Right lung (tissue), 10 donors: ENCODE measurements at places on chromosomes 2 and 18. TPM values are rescaled to one million over a fixed set of nuclear protein-coding genes. Genes with fewer than 3 reads are reported as not detected.

Gene NTSR2
- polyA plus RNA-seq: not detected

- peak; percentile 25 for DNase-seq
These were observed 211.6 kb upstream of the MMADHC start for GRCh38 chr2:149799013-149799705.

GRCh38 chr2:127228102-127228501, 8.0 kb upstream of the CYP27C1 start:
- no peak for DNase-seq

GRCh38 chr18:75592527-75592926, 165.0 kb upstream of the SMIM21 start:
- DNase-seq: no peak

DNA sequence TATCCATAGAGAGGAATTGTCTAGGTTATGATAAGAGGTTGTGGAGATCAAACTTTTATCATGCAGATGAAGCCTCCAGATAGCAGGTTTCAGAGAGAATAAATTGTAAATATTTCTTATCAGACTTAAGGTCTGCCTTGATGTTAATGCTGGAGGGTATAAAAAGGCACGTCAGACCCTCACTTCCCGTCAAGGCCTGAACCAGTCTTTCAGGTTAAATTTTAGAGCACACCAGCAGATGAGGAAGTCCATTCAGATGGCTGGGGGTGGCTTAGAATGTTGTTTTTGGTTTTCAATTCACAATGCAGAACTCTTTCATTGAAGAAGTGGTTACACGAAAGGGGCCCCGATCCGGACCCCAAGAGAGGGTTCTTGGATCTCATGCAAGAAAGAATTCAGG, 144.4 kb upstream of the FBXO11 start:
- no peak for DNase-seq

DNA sequence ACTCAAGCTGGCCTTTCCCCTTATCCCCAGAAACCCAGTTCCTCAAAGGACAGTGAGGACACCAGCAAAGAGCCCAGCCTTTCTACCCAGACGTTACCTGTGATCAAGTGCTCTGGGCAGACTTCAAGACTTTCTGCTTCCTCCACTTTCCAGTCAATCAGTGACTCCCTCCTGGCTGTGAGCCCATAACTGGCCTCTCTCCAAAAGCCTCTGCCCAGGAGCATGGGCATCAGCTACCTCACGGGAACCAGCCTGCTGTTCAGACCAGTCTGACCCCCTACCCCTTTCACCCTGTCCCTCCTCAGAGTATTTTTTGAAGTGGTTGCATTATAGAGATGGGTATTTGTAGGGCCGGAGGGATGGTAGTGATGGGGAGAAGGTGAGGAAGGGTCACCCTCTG, 27.7 kb upstream of the CYP27A1 start:
- DNase-seq: peak; percentile 38

DNA sequence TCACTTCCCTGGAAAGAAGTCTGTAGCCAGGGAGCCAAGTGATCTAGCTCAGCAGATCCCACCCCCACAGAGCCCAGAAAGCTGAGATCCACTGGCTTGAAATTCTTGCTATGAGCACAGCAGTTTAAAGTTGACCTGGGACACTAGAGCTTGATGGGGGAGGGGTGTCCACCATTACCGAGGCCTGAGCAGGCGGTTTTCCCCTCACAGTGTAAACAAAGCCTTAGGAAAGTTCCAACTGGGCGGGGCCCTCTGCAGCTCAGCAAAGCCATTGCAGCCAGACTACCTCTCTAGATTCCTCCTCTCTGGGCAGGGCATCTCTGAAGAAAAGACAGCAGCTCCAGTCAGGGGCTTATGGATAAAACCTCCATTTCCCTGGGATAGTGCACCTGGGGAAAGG, 887.2 kb upstream of the LRATD1 start:
- DNase-seq: no peak
